Endothelial cell (in vitro differentiated cells): ENCODE measurements at places on chromosomes 12 and 14. TPM values are rescaled to one million over a fixed set of nuclear protein-coding genes. Genes with fewer than 3 reads are reported as not detected.

DNA sequence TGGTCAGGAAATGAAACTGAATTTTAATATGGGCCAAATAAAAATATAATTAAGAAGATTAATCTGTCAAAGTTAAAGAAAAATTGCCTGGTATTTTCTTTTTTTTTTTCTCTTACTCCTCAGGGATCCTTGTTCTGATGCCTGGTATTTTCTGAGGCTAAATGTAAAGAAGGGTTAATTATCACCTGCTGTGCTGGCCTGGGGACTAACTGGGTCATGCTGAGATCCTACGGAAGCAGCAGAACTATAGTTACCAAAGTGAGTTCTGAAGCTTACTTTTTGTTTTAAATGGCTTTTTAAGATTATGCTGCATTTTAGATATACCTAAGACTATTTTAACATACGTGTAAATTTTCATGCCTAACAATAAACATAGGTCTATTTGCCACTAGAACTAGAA, 23.3 kb downstream of the ZC2HC1C start:
- no peak for DNase-seq
- H3K27me3 ChIP-seq = peaks cover 2% of the 10 kb centered on the region
- no peaks in the 10 kb centered on the region for H3K4me1 ChIP-seq
- peaks cover 22% of the 10 kb centered on the region for H3K36me3 ChIP-seq

DNA sequence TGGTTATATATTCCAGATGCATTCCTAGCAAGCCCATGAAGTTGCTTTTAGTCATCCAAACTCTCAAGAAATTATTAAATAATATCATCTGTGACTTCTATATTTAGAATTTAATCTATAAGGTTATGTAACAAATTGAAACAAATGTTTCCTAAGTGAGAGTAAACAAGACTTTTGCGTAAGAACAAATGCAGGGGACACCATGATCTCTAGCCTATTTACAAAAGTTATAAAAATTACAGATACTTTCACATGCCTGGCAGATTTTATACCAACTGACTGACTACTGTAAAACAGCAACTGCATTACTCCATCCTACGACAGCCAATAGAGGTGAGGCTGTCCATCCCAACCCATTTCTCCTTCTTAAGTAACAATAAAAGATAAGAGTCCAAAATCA, 20.4 kb upstream of the DIO2 start:
- H3K4me3 ChIP-seq = no peak overlapping the region
- no peaks in the 10 kb centered on the region for H3K36me3 ChIP-seq
- peaks cover 2% of the 10 kb centered on the region for H3K27me3 ChIP-seq
- H3K27ac ChIP-seq = no peak overlapping the region

DNA sequence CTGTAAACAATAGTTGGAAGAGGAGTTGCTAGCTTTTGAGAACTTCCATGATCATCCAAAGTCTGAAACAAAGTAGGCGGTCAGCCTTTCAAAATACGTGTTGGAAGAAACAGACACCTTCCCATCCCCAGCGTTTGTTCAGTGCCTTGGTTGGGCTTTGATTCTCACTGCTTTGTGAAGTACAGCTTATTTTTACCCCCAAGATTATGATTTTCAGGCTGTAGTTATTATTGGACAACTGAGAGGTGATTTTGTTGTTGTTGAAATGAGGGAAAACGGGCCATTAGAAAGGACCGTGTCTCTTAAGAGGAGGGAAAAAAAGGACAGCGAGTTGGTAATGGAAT, 921 bp upstream of the CEP83 start:
- peak overlapping the region; percentile 90 for H3K27ac ChIP-seq
- DNase-seq = no peak
- H3K36me3 ChIP-seq = no peaks in the 10 kb centered on the region
- H3K4me1 ChIP-seq = peaks cover 7% of the 10 kb centered on the region
- H3K4me3 ChIP-seq = peak overlapping the region; percentile 76

GRCh38 chr14:84273181-84273580, 1256.8 kb upstream of the FLRT2 start:
- H3K36me3 ChIP-seq = no peaks in the 10 kb centered on the region
- DNase-seq = no peak
- H3K4me3 ChIP-seq = no peak overlapping the region
- peak overlapping the region; percentile 6 for H3K27ac ChIP-seq

SENP1 gene
- 31.2 TPM for total RNA-seq

- H3K27ac ChIP-seq = no peak overlapping the region
- no peak for DNase-seq
- no peaks in the 10 kb centered on the region for H3K36me3 ChIP-seq
- H3K27me3 ChIP-seq = peaks cover 3% of the 10 kb centered on the region
- no peak overlapping the region for H3K4me3 ChIP-seq
Measured at GRCh38 chr14:76385435-76385834, 9.5 kb downstream of the ESRRB start.
